Activated T-helper 1 cell treated with anti-CD3 and anti-CD28 coated beads, Interleukin-2, amount 50 U/mL, for 16 hours (primary cell): ENCODE measurements at places on chromosomes 3 and 15.

DNA sequence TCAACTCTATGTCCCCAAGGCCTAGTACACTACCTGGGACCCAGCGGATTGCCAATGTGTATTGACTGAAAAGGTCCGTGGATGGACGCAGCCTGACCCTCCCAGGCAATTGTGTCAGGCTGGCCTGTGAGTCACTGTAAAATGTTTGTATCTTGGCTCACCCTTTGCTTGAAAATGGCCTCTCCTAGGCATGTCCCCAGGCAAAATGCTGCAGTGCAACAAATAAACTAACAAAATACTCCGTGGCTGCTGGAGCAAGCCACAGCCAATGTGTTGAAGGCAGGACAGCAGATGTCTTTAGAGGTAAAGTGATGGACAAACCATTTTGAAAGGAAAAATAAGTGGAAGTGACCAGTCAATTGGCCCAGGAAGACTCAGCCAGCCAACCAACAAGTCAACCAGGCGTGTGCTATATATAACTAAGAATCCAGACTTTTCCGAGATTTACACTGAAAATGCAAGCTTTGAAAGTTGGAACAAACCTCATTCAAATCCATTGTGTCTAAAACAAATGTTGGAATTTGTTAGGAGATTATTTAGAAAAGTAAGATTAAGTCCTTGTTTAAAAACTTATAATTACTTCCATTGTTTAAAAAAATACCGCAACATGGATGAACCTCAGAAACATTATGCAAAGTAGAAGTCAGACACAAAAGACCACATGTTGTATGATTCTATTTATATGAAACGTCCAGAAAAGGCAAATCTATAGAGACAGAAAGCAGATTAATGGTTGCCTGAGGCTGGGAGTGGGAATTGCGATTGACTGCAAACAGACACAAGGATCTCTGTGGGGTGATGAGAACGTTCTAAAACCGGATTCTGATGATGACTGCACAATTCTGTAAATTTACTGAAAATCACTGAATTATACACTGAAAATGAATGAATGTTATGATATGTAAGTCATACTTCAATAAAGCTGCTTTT lies 191.2 kb downstream of the TLE3 start:
- no peak for DNase-seq

- DNase-seq, result no peak
These were observed 19.5 kb downstream of the BMF start for GRCh38 chr15:40088929-40089755.

DNA sequence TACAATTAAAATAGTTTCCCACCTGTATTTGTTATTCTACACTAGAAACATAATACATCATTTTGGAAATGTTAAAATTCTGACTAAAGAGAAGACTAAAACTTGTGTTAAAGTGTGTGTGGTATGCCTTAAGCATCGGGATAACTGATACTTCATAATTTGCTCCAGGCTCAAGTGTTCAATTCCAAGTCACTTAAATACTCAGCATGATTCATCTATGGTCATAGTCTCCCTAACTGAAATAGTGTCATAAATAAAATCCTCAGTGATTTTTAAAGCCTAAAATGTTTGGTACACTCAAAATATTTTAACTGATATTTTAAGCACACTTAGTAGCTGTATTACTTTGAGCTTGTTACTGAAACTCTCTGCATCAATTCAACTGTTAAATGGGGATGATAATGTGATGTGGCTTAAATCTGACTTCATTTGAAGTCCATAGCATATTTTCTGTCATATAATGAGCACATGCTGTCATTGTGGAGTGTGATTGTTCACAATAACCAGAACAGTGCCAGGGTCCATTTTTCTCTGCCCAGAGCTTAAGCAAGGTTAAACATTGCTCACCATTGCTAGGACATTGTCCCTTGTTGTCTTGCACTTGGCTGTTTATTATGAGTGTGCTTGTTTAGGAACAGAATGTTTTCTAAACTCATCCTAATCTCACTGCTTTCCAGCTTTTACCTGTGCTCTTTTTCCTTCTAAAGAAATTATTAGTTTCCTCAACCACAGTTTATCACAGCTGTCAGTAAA lies 122.2 kb downstream of the KLHL25 start:
- DNase-seq, result no peak

DNA sequence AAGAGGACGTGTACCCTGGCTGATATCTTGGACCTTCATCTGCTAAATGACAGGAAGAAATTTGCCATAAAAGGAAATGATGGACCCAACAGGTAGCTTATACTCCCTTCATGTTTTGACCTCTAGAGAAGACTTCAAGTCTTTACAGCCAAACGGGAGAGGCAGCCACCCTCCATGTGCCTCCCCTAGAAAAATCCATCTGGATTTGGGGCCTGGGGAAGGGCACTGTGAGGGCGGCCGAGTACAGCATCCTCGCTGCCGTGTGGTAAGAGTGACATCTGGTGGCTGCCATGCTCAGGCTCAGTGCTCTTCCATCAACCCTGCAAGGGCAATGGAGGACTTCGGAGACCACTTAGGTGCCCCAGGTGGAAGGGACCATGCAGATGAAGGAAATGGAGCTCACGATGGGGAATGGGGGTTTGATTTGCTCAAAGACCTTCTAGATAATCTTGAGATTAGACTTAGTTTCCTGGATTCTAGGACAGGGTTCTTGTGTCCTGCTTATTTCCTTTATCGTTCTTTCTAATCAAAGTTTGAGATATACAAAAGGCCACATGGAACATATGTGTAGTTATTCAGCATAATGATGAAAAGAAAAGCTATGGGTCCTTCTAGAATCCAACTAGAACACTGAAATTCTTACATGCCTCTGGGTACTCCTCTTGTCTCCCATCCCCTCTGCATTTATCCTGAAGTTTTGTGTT lies 44.4 kb downstream of the AQP9 start:
- DNase-seq, result no peak

GRCh38 chr3:50327129-50327528 lies 894 bp downstream of the TUSC2 start:
- no peak for DNase-seq

DNA sequence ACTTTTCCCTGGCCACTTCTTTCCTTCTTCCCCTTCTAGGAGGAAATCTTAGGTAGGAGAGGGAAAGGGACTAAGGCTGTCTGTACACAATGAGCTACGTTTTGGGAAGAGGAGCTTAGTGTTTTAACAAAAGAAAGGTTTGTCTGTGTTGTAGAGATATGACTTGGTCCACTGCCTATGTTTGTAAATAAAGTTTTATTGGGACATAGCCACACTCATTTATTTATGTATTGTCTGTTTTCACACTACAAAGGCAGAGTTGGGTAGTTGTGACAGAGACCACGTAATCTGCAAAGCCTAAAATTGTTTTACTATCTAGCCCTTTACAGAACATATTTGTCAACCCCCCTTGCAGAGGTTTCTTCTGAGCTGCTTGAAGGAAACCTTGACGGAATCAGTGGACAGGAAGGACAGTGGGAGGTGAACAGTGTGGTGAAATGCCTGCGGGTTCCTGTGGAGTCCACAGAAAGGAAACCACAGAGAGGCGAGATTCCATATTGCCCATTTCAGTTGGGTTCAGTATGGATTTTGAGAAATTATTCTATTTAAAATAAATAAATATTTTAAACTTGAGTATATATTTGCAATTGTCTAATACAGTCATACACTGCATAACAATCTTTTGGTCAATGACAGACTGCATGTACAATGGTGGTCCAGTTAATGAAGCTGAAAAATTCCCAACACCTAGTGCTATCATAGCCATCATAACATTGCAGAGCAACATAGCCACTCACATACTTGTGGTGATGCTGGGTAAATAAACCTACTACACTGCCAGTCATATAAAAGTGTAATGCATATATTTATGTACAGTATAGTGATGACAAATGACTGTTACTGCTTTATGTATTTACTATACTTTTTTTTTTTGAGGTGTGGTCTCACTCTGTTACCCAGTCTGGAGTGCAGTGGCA lies 157.9 kb upstream of the NUDT16 start:
- no peak for DNase-seq

GRCh38 chr3:114480442-114480841 lies 186.6 kb downstream of the TIGIT start:
- no peak for DNase-seq
